Brain microvascular endothelial cell (primary cell): ENCODE measurements at places on chromosomes 2 and 18.

DNA sequence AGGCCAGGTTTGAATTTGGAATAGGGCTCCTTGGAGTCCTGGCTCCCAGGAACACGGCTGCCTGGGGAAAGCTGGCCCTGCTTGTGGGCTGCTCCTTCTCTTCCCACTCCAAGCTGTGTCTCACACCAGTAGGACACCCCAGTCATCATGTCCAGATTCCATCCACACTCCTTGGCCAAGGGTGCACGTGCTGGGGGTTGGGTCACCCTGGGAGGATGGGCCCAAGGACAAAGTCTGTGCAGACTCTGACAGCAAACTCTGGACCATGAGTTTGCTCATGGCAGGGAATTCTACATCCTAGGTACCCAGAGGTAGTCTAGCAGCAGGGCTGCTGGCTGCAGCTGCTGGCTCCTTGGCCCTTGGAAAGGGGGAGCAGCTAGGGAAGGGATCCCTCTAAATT, 102.4 kb upstream of the EPAS1 start:
- no peak for DNase-seq

DNA sequence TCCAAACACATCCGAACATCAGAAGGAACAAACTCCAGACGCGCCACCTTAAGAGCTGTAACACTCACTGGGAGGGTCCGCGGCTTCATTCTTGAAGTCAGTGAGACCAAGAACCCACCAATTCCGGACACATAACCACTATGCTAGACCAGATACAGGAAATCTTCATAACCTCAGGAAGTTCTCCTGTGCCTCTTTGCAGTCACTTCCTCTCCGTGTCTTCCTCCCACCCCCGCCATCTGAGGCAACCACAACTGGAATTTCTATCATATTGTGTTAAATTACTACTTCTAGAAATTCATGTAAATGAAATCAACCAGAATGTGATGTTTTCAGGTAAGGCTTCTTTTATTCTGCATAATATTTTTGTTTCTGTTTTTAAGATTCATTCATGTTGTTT, 631.0 kb upstream of the NXPH2 start:
- no peak for DNase-seq

DNA sequence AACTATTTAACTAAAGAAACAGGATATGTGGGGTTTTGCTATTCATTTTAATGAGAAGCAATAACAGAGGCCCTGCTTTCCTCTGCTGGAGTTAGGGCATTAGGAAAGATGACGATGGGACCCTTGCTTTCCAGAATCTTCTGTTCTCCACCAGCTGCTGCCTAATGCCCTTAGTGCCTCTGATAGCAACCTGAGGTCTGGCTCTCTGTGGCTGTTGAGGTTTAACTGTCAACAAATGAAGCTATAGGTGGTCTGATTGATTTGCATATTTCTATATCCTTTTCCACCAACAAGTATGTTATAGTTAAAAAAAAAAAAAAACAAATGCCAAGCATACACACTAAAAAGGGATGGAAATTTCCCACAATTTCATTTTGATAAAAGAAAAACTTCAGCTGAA, 115.1 kb upstream of the NCK2 start:
- no peak for DNase-seq

DNA sequence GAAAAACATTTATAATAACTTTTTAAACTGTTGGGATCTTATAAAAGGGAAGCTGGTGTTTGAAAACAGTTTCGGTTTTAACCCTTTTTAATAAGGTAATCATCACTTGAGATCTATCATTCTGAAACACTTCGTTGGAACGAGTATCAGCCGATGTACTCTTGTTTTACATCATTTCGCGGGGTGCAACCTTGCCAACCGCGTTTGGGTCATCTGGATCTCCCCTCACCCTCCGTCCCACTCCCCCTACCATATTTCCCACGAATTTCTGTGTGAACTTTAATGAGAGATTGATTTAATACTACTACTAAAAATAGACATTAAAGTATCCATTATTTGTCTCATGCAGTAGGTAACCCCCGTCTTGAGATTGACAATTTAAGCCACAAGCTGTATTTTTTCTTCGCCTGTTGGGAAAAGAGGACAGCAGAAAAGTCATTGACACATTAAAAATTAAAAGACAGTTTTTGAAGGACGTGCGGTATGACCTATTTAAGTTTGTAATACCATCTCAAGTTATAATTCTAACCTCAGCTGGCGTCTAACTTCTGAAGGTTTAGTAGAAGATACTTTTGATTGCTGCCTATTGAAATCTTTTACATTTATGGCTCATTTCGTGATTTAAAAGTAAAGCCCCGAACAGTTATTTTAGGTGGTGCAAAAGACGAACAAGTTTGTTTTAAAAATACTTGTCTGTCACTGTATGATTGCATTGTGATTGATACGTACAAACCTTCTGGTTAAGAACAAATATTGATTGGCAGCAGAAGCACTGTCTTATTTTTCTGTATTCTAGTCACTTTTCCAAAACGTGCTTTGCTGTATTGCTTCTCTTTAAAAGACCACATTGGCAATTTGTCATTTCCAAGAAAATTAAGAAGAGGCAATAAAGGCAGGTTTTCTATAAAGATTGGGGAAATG, 1.5 kb downstream of the CREB1 start:
- no peak for DNase-seq

DNA sequence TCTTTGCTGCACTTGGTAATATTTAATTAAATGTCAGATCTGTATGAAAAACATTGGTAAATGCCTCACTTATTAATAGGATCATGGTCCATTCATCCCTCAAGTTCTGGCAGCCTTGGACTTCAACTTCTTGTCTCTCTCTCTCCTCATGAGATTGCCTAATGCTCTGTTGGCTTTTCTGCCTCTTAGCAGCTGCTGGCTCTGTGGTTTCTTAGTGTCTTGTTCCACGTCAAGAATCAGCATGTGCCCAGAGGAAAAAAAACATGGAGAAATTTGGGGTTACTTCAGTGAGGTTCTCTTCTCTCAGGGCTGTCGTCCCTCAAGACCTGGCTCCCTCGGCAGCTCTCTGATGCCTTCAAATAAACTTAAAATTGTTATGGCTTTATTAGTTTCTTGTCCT, 75.4 kb downstream of the TAF4B start:
- peak; percentile 39 for DNase-seq

GRCh38 chr2:198376677-198377076, 572.3 kb downstream of the PLCL1 start:
- no peak for DNase-seq

- no peak for DNase-seq
These were observed 4.7 kb downstream of the CAPN10 start for GRCh38 chr2:240591226-240591625.

GRCh38 chr2:29016504-29016903, 35.4 kb downstream of the TOGARAM2 start:
- DNase-seq = no peak

DNA sequence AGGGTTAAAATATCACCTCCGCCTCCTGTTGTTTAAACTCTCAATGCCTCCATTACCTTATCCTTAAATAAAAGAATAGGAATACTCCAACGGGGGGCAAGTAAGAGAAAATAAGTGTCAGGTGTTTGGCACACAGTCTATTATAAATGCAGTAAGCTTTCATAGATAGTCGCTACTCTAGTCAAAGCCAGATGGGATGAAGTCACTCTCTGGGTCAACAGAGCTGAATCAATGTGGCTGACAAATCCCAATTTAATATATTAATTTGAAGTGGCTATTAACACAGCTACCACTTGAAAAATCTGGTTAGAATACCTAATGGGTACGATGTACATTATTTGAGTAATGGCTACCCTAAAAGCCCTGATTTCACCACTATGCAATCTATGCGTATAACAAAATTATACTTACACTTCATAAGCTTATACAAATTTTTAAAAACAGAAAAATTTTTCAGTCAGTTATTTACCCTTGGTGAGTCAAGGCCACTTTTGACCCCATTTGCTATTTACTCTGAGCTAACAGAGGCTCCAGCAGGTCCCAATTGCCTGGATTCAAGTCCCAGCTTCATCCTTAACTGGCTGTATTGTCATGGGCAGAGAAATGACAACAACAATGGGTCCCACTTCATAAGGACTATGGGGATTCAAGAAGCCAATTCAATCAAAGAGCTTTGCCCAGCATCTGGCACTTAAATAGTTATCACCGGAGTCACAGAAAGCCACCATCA, 167.5 kb upstream of the PID1 start:
- no peak for DNase-seq

DNA sequence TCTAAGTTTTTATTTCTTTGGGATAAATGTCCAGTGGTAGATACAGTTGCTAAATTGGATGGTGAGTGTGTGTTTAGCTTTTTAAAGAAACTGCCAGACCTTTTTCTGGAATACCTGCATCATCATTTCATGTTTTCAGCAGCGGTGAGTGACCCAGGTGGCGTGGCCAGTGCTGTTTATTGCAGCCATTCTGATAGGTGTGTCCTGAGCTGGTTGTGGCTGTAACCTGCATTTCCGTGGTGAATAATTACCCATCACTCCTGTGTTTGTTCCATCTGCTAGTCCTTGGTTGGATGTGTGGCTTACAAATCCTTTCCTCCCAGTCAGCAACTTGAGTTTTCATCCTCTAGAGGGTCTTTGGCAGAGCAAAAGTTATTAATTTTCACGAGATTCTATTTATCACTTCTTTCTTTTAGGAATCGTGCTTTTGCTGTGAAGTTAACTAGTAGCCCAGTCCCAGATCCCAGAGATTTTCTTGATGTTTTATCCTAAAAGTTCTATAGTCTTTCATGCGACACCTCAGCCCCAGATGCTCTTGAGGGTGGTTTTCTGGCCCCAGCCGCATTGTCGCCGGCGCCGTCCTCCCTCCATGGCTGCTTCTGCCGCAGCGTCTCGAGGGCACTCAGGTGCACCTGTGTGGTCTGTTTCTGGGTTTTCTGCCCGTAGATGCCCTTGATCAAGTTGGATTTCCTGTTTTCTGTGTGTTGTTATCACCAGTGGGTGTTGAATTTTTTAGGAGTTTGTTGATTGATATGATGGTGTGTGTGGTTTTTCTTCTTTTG, 44.9 kb downstream of the CTDP1 start:
- no peak for DNase-seq

DNA sequence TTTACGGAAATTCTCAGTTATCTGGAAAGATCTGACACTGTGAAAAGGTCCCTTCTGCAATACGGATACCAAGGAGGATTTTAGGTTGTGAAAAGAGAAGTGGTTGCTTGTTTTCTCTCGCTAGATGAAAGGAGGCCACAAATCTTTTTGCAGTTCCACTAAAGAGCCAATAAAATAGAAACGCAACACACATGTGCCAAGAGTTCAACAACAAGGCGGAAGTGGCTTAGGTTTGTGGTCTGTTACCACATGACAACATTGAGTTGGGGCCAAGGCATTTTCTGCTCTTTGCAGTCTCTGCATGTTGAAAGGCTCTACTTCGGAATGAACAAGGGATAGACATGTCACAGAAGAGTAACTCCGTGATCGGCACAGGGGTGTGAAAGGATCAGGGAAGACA, 115.7 kb upstream of the OSR1 start:
- DNase-seq = no peak

DNA sequence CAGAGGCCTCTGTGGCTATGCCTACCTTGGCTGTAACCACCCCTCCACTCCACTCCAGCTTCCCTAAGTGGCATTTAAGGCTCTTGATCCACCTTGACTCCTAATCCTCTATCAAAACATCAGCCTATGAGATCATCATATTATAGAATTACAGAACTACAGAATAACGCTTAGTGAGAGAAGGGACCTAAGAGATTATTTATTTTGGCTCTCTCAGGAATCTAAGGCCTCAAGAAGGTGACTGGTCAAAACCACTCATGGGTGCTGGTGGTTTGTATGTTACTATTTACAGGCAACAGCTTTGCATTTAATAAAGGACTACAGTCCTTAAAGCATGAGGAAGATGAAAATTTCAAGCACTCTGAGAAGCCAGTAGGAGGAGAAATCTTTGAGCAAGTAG, 118.8 kb downstream of the FSHR start:
- no peak for DNase-seq

DNA sequence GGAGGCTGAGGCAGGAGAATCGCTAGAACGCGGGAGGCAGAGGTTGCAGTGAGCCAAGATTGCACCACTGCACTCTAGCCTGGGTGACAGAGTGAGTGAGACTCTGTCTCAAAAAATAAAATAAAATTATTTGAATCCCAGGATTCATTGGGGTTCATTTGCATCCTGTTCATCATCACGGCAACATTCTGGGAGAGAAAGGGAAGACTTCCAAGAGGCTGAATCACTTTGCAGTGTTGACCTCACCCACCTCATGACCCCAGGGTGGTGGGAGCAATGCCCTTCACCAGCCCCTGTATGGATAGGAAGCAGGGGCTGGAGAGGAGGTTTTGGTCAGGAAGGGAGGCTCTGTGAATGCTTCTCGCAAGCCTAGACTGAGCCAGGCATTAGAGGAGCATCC, 195.6 kb downstream of the CTIF start:
- no peak for DNase-seq

GRCh38 chr2:154142480-154142879, 270.8 kb downstream of the GALNT13 start:
- DNase-seq = no peak
